ENCODE measurements at places on chromosomes 5 and 9.

- no peak for DNase-seq
Measured at GRCh38 chr9:121354141-121354540, 15.9 kb downstream of the STOM start.

GRCh38 chr9:115591584-115591984, 473.6 kb upstream of the TNC start:
- peak; percentile 98 for DNase-seq

DNA sequence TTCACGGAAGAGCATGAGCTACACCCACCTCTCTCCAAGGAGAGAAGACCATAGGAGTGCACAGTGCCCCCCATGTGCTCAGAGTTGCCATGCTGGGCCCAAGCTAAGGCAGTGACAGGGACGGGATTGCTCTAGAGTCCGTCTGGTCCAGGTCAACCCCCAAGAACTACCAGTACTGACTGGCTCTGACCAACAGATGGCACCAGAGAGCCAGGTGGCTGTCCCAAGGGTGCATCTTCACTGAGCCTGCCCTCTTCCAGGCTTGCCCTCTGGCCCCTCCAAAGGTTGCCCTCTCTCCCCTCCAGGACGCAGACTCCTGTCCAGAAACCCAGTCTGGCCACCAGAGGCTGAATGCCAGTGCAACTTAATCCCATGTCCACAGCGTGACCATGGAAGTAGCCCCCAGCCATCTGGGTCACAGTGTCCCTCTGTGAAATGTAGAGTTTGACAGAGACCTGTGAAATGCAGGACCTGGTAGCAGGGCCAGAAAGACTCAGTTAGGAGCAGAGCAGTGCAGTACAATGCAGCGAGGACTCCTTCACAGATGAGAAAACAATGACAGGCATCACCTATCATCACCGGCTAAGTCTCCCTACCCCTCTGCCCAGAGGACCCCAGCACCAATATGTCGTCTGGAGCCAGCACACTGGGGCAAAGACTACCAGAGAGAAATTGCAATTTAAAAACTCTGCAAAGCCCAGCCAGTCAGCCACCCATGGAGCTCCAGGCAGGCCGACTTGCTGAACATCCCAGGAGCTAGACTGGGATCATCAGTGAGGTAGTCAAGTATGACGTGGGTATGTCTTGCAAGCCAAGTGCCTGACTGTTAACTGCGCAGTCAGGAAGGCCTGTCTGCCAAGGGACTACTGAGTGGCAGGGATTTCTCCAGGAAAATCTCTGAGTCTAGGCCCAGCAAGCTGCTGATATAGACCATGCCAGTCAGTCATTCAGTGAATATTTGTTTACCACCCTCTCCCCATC, 7.7 kb upstream of the SKP1 start:
- DNase-seq = peak; percentile 25

DNA sequence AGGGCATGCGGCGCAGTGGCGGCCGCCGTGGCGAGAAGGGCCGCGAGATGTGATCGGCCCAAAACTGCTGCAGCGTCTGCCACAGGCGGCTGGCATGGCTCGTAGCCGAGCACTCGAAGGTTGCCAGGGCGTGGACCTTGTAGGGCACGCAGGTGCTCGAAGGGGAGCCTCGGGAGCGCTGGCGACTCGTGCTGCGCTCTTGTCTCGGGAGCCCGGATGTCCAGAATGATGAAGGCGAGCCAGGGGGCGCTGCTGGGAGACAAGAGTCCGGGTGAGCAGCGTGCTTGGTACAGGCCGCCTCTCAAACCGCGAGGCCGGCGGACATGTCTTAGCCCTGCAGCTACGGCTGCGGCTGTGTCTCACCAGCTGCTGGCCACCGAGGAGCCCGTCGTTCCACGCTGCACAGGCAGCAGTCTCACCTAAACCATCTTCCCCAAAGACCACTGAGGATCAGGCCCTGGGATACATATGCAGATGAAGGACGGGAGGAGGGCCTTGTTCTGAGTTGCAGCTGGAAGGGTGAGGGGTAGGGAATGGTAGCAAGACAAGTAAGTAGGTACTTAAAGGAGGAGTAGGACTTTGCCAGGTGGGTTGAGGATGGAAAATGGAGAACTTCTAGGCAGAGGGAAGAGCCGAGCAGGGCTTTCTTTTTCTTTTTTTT, 1.7 kb downstream of the CBY3 start:
- DNase-seq = no peak

DNA sequence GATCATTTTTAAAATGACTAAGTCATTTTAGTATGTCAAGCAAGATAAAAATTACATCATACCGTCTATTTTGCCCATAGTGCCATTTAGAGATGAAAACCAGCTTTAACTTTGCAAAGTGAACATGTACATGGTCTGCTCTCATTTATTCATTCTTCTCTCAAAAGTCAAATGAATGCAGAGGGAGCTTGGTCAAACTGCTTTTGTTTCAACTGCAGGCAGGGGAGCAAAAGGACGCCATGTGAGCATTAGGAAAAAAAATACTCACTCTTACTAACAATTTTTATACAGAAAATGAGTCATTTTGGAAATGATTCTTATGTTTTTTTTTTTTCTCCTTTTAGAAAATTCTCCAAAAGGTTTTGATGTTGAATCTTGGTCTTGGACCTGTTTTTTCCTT, 15.7 kb downstream of the SCGB3A1 start:
- peak; percentile 7 for DNase-seq

- DNase-seq = no peak
Measured at GRCh38 chr5:143979044-143979690, 167.2 kb downstream of the HMHB1 start.

DNA sequence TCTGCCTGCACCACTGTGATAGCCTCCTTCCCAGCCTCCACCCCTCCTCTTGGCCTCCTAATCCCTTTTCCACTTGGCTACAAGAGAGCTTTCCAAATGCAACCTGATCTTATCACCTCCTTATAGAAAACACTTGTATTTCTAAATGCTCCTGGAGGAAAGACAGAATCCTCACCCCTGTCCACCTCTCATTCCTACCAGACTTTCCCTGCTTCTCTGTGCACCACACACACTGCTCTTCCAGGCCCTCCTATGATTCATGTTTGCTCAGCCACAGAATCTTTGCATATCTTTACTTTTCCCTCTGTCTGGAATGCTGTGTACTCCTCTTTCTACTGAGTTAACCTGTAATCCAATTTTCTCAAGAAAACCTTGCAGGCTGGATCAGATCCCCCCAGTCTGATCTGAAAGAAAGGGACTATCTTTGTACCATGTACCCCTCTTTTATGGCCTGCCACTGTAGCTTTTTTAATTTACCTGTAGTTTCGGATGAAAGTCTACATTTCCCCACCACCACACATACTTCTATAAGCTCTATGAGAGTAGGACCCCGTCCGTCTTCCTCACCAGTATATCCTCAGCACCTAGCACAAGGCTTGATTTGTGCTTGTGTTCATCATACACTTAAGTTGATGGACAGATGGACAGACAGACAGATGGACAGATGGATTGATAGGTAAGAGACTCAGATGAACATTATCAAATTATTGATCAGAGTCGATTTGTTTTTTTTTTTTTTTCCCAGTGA, 95.3 kb downstream of the GALNT10 start:
- DNase-seq = no peak

- no peak for DNase-seq
Measured at GRCh38 chr9:22588918-22589317, 142.3 kb downstream of the DMRTA1 start.

- no peak for DNase-seq
Measured at GRCh38 chr5:14054111-14054854, 88.9 kb upstream of the TRIO start.

DNA sequence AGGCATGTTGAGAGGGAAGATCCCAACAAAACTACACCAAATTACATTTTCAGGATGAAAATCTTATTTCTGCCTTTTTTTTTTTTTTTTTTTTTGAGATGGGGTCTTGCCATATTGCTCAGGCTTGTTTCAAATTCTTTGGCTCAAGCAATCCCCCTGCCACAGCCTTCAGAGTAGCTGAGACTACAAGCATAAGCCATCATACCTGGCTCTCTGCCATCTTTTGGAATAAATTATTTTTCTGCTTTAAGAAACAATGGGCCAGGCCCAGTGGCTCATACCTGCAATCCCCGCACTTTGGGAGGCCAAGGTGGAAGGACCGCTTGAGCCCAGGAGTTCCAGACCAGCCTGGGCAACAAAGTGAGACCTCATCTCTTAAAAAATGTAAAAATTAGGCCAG, 14.3 kb downstream of the AFF4 start:
- DNase-seq = no peak

DNA sequence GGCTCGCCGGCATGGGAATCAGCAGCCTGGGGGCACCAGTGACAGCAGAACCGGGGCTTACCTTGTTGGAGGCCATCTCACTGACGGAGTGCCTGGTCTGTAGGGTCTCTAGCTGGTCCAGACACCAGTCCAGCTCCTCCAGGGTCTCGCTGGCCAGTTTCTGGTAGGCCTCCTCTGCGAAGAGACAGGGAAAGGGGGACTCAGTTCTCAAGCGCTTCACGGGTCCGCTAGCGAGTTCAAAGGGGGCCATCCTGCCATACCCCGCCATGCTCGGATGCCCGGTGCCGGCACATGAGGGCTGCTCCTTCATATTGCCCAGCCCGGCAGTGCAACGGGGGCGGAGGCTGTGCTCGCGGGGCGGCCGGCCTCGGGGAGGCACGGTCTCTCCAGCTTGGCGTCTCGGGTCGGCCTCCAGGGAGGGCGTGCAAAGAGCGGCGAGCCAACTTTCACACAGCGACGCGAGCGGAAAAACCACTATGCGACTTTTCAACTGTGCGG, 456.0 kb downstream of the RAB3C start:
- no peak for DNase-seq

- DNase-seq = peak; percentile 65
Measured at GRCh38 chr9:19154135-19154612, 26.9 kb upstream of the PLIN2 start.

DNA sequence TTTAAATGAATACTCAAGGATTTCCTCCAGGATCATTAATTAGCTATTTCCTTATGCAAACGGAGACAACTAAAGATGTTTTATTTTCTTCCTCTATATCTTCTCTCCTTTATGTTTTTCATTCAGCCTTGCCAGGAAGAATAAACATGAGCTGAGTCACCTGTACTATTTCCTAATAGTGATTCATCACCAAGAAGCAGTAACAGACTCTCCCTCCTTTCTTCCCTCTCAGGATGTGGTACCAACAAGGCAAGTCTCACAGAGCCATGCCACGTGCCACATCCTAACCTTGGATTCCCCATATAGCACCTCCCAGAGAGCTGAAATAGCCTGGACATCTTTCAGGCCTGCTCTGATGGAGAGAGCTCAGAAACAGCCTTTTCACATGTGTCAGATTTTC, 758.6 kb upstream of the DMAC1 start:
- peak; percentile 3 for DNase-seq

- DNase-seq = peak; percentile 44
Measured at GRCh38 chr5:102911973-102912372, 156.9 kb downstream of the PAM start.

- peak; percentile 14 for DNase-seq
Measured at GRCh38 chr9:38641985-38642864, 21.8 kb upstream of the ANKRD18A start.

- no peak for DNase-seq
Measured at GRCh38 chr9:126150411-126151030, 176.1 kb upstream of the MVB12B start.

All from stromal cell of bone marrow (primary cell).